GDM1 (cell line): ENCODE measurements at places on chromosomes 6 and 20.
A peak's percentile ranks its signal among the peaks of the same experiment; 100 is the strongest.

DNA sequence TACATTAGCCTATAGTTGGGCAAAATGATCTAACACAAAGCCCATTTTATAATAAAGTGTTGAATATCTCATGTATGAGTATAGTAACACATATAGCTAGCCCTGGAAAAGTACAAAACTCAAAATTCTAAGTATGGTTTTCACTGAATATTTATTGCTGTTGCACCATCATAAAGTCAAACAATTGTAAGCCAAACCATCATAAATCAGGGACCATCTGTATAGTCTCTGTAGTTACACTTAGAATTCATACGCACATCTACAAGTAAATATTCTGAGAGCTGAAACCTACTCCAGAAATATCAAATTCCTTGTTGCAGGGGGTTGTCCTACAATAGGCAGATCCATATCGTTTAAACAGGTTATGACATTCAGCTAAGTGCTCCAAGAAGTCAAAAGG lies 817.3 kb downstream of the BCKDHB start:
- DNase-seq: no peak

GRCh38 chr6:152298055-152298647 lies 339.0 kb downstream of the SYNE1 start:
- DNase-seq: no peak

GRCh38 chr20:62787321-62787720 lies 9.0 kb upstream of the MRGBP start:
- peak; percentile 52 for DNase-seq

DNA sequence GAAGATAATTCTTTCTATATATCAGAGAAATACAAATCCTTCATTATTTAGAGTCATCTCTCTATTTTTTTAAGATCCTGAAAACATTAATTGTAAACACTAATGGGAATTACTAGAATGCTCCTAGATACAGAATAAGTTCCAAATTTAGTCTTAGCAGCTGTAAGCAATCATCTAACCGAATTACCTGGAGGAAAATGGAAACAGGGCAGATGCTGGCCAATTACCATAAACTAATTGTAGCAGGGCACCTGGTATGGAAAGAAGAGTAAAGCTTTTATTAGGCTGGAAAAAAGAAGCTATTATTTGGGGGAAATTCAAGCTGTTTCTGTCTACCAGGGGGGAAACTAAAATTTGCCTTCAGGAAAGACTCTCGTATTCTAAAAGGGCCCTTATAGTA lies 257.5 kb downstream of the MMUT start:
- no peak for DNase-seq

GRCh38 chr20:31823360-31824124 lies 4.4 kb downstream of the MYLK2 start:
- DNase-seq: peak; percentile 25

- no peak for DNase-seq
These were observed 7.1 kb upstream of the SLC22A7 start for GRCh38 chr6:43290905-43291355.

- DNase-seq: no peak
These were observed 8.6 kb upstream of the LBP start for GRCh38 chr20:38337561-38338140.

- no peak for DNase-seq
These were observed 96.4 kb upstream of the EPHA7 start for GRCh38 chr6:93515736-93516135.

DNA sequence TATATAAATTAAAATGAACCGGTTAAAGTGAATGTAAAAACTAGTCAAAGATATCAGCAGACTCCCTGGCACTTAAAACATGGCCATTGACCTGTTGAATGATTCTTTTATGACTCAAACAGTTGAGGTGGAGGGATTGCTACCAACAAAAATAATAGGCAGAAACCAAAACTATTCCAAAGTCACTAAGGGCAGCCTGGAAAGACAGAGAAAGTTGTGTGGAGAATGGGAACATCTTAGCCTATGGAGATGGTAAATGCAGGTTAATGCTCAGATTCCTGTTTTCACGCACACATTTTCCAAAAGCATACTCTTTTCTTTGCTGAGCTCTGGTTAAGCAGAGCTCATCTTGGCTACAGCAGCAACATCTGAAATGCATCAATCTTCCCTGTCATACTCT lies 553.5 kb downstream of the HACE1 start:
- no peak for DNase-seq

GRCh38 chr20:36202891-36203338 lies 33.4 kb upstream of the AAR2 start:
- peak; percentile 43 for DNase-seq

- no peak for DNase-seq
These were observed 9.2 kb downstream of the PPP1R3G start for GRCh38 chr6:5094327-5094726.

GRCh38 chr6:81788748-81789147 lies 36.3 kb upstream of the TENT5A start:
- DNase-seq: no peak

- peak; percentile 9 for DNase-seq
These were observed 41.3 kb downstream of the REV3L start for GRCh38 chr6:111441678-111442243.
